ENCODE measurements at places on chromosomes 4 and X. TPM values are rescaled to one million over a fixed set of nuclear protein-coding genes. Genes with fewer than 3 reads are reported as not detected.

The SCRG1 gene
- total RNA-seq, result not detected

The P2RY4 gene
- total RNA-seq, result 0.15 TPM

The NAAA gene
- total RNA-seq, result 39.3 TPM

The CDX4 gene
- total RNA-seq, result not detected

The ANKRD50 gene
- total RNA-seq, result 0.18 TPM

DNA sequence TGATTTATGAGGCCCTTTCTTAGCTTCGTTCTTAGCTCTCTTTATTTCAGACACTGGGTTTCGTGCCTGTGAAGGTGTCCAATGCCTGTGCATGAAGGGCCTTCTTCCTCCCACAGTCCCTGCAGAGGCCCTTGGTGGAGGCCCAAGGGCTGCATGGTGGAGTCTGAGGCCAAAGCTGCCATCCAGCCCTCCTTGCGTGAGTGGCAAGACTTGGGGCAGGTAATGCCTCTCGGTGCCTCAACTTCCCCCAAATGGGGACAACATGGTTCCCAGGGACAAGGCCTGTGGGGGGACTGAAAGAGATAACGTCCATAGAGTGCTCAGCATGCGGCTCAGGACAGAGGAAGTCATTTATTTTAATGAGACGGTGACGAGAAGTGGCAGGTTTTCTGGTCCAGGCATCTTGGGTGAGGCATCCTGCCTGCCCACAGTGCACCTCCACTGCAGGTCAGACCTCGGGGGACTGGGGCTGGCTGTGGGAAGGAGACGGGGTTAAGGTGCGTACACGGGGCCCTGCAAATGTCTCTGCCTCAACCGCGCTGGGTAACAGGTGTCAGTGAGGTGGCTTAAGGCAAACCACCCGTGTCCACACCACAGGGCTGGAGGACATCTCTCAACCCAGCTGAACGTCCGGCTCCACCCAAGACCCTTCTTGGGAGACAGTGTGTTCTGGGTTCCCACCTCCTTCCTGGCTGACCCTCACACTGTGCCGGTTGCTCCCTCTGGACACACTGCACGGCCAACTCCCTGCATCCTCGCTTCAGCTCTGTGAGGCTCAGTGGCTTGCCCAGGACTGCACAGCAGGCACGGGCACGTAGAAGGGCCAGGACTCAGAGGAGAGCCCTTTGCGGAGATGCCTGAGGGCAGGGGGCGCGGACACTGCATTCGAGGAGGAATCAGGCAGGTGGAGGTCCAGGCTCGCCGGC lies 50.5 kb downstream of the PSAPL1 start:
- peak; percentile 14 for DNase-seq

GRCh38 chrX:15399962-15400391 lies 15.8 kb upstream of the VEGFD start:
- DNase-seq, result no peak

GRCh38 chrX:54452920-54453319 lies 12.7 kb downstream of the TSR2 start:
- no peak for DNase-seq

DNA sequence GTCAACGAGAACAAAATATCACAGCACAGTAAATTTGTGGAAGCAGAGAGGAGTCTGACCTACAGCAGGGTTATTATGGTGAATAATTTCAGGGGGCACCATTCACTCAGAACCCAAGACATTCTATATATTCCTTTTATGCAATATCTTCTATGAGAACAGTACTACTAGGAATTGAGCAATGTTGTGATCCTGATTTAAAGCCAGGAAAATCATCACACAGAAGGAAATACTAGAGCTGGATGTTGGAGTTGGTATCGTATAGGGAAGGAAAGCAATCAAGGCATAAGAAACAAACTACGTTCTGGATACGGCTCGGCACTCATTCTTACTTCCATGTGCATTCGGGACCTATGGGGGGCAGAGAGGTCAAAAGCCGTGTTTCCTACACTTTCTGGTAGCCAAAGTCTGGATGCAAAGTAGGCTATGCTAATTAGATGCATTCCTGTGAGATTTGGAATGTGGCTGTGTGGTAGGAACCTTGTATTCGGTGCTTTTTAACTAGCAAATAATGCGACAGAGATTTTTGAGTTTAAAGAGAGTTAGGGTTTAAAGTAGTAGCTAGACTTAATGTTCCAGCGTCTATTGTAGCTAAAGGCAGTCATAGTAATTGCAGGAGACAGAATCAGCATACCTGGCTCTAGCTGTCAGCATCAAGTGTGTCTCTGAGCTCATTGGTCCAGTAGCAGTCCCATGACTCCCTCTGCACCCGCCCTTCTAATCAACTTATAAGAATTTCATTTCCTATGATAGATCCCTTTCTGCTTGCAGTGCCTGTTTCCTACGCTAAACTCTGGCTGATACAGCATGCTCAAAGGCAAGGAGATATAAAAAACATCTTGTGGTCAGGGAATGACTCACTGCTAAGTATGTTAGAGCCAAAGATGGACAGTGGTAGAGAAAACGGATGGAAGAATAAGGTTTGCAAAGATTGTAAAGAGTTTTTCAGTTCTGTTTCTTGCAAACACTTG lies 43.3 kb upstream of the PDGFC start:
- no peak for DNase-seq

DNA sequence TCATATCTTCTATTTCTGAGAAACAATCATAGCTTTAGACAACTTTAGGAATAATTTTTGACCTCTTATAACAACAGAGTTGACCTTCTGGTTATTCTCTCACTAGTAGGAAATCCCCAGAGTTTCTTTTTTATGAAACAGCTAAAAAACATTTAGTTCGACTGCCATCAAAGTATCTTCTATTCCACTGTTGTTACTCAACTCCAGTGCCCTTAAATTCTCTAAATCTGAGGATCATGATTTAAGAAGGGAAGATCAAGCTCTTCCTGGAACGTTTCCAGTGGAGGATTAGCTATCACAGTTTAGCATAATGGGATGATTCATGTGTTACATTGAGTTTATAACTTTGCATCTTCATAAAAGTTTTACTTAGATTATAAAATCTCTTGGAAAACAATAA lies 134.9 kb upstream of the VEGFC start:
- DNase-seq, result no peak

- DNase-seq, result no peak
These were observed 857.9 kb upstream of the HTR2C start for GRCh38 chrX:113726009-113726408.

Data from activated CD4-positive, alpha-beta memory T cell treated with anti-CD3 and anti-CD28 coated beads, Interleukin-2, amount 10 ng/mL, durations not matched to agents 7 days and 5 days (primary cell).